D341Med (cell line): ENCODE measurements at places on chromosomes 13 and 19.

GRCh38 chr13:33251131-33251661 is 34.4 kb downstream of the STARD13 start:
- no peak for DNase-seq

- DNase-seq: peak; percentile 38
Observed at GRCh38 chr13:41054212-41054877, 7.0 kb upstream of the WBP4 start.

DNA sequence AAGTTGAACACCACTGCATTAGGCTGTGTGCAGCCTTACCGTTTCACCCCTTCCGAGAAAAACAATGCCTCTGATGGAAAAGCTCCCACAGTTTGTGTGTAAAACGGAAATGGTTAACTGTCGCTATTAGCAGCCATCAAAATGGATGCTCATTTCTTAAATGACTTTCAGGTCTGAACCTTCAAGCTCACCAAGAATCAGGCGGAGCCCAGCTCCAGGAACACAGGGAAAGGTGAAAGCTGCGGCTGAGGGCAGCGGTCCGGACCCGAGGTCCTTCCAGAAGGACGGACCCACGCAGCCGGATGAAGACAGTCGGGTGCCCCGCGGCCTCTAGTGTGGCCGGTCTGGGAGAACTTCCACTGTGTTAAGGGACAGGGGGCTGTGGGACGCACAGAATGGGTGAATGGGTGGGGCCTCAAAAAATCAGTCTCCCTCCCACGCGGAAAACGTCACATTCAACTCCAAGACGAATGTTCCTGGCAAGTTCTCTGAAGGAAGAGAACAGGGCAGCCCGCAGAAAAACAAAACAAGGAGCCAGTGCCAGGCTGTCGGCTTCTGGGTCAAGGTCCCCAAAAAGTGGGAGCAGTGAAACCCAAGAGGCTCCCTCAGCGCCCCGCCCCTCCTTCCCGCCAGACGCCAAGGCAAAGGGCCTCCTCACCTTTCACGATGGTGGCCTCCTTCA is 4.9 kb downstream of the IRS2 start:
- no peak for DNase-seq

DNA sequence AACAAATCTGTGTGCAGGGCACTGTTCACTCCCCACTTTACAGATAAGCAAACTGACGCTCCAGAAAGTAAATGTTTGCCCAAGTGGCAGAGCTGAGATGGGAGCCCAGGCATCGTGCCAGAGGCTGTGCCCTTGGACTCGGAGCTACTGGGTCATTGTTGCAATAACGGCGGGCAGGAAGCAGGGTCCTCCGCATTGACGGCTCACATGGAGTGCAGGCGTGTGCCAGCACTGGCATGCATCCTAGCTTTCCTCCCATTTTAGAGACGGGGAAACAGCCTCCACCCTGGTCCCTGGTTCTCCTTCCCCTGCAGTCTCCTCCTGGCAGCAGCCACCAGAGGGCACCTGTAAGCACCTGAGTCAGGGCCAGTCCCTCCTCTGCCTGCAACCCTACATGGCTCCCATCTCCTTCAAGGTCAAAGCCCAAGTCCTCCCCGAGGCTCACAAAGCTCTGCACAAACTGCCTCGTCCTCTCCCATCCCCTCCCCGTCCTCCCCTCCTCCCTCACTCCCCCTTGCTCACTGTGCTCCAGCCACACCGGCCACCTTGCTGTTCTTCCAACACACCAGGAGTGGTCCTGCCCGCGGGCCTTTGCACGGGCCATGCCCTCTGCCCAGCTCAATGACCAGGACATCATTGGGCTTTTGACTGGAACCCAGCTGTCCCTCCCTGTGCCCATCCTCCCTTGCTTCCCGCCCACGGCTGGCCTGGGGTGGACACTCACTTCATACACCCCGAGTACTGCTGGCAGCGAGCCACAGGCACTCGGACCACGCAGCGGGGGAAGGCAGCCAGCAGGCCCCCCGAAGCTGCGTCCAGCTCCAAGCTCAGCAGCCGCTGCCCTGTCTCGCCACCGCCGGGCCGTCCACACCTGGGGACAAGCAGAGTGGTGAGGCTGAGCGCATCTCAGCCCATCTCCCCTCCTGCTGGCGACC is 7.7 kb upstream of the LRG1 start:
- peak; percentile 46 for DNase-seq

- no peak for DNase-seq
Observed at GRCh38 chr19:50187937-50188336, 15.5 kb upstream of the MYH14 start.

GRCh38 chr19:39164289-39164688 is 32.5 kb upstream of the NCCRP1 start:
- no peak for DNase-seq

- DNase-seq: no peak
Observed at GRCh38 chr13:41603917-41604316, 146.6 kb downstream of the RGCC start.

DNA sequence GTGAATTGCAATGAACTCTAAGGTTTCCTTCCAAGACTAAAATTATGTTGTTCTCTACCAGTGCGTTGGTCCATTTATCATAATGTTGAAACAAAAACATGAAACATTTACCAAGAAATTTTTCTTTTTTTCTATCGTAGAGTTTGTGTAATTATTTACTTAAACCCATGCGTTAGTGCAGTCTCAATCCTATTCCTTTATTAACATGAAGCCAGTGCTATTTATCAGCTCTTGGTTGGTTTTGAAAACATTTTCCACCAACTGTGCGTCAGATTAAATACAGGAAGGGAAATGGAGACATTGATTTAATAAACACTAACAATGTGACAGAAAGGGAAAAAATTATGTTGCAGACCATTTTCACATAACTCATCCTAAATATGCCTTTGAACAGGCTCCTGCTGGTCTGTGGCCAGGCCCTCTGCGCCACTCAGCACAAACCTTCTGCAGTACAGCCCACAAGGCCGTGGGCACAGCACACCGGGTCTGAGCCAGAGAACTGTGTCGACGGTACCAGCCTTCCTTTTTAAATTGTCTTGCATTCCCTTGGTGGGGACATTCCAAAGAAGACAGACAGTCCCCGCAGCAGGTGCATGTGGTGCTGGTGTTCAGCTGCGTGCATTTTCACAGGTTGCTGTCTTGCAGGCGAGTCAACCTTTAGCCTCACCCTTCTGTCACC is 135.8 kb downstream of the SHISA2 start:
- no peak for DNase-seq

DNA sequence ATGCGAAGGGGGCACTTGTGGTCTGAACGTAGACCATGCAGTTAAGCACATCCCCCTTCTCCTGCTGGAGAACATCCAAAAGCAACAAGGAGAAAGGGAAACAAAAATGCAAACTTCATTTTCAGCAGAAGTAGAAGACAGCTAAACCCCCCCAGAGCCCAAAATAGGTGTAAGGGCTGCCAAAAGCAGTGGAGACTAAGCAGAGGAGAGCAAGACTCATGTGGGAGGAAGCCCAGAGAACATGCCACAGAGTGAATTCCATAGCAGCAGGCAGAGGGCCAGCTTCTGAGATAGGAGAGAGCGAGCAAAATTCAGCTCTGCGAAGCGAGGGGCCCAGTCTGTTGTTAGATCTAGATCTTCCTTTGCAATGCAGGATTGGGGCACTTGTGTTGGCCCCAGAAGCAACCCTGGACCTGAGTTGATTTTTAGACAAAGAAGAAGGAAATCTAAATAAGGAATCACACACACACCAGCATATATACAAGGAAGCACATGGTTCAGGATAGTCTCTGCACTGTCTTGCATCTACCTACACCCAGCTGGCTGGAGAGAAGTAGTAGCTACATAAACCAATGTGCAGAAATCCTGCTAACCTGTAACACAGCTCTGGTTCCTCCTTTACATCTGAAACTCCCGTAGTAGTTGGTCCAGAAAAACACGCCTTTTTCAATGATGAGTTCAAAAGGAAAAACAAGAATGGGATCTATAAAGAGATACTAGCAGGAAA is 199.6 kb downstream of the SPRY2 start:
- no peak for DNase-seq

GRCh38 chr13:93805736-93806135 is 579.1 kb downstream of the GPC6 start:
- DNase-seq: peak; percentile 37

- no peak for DNase-seq
Observed at GRCh38 chr19:15303105-15303780, 29.1 kb downstream of the BRD4 start.

DNA sequence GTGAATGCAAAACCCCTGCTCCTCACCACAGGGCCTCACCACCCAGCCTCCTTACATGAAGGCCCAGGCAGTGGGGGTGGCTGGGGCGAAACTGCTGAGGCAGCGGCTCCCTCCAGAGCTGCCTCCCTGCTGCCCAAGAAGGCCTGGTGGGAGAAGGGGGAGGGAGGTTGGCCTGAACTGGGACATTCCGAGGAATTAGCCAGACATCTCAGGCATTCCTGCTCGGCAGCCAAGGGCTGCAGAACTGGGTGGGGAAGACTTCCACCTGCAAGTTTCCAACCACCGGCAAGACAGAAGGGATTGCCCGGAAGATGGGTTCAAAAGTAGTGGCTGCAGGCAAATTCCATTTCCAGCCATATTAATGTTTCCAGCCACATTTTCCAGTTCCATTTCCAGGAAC is 2.3 kb upstream of the PSPN start:
- DNase-seq: no peak

GRCh38 chr13:49869519-49869918 is 66.6 kb downstream of the SPRYD7 start:
- DNase-seq: no peak

- DNase-seq: no peak
Observed at GRCh38 chr19:12896460-12896859, 5.5 kb downstream of the GCDH start.

DNA sequence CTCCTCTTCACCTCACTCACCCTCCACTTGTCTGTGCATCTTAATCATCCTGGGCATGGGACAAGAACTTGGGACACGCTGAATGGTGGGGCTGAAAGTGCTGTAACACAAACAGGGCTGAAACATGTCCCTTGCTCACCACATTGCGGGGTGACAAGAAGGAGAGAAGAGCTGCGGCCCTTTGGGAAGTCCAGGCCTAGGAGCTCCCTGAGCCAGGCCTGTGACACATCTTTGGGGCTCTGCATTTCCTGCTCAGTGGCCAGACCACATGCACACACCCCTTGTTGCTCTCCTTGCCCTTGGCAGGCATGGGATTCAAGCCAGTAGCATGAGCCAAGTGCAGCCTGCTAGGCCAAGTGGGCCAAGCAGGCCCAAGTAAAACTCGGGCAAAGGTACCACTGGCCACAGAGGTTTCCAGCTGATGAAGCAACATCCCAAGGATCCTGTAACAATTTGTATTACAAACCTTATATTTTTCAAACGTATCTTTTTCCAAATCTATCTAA is 1384.3 kb upstream of the PCDH20 start:
- no peak for DNase-seq

- no peak for DNase-seq
Observed at GRCh38 chr19:1474765-1475351, 4.2 kb downstream of the C19orf25 start.

DNA sequence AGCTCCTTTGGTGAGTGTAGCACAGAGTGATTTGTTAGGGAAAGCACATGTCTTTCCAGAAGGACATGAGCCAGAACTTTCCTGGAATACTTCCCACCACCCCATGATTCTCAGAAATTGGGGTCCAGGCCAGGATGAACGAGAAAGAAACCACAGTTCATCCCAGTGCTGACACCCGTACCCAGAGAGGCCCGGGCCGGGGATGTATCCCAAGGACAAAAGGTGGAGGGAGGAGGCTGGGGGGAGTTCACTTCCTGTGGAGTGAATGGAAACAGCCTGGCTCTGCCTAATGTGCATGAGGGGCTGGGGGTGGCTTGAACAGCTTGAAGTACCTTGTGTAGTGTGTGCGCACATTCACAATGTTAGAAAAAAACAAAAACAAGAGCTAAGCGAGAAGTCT is 47.5 kb downstream of the CDADC1 start:
- DNase-seq: no peak

GRCh38 chr13:32997399-32997798 is 18.8 kb upstream of the KL start:
- no peak for DNase-seq

- DNase-seq: no peak
Observed at GRCh38 chr19:42433503-42434260, 6.5 kb upstream of the LIPE start.

DNA sequence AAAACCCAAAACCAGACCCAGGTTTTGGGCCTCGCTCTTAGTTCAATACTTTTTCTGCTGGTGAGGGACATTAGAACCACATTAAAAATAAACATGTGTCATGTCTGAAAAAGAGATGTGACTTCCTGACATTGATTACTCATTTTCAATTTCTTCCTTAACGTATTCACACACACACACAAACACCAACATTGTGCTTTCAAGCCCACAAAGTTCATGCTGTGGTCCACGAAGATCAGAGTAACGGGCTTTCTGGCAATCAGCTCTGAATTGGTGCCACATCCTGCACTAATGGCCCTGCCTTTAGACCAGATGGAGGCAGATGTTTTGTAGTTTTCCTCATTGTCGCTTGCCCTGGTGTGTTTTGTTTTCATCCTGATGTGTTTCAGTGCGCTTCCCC is 47.9 kb upstream of the POMP start:
- DNase-seq: no peak

DNA sequence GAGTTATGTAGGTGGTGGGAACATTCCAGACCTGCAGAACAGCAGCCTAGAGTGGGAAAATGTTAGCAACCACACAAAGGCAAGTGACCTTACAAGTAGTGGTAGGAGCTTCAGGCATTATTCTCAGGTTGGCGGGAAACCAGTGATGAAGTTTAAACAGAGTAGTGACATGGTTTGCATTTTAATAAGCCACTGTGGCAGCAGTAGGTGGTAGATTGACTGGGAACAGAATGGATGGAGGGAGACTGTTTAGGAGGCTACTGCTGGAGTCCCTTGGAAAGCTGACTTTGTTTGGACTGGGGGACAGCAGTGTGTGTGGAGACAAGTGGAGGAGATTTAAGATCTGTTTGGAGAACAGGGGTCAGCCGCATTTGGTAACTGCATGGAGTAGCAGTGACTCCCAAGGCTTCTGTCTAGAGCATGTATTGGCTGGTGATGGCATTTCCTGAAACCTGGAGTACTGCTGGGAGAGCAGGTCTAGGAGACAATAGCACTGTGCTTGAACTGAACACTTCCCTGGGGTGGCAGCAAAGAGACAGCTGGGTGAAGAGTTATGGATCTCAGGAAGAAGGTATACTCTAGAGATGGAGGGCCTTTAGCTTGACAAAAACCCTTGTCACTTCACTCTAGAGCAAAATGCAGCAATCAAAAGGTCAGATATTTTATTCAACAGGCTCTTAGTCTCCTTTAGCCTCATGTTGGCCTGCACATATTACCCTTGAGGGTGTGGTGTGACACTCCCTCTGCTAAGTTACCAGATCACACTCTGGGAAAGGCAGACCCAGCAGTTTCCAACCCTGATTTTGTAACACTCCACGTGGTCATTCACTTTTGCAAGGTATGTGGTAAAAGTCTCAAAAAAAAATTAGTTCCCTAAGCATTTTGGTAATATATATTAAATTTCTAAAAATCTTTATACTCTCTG is 70.3 kb downstream of the DHRS12 start:
- DNase-seq: peak; percentile 41

GRCh38 chr19:33241530-33242101 is 16.0 kb upstream of the SLC7A10 start:
- DNase-seq: peak; percentile 61

DNA sequence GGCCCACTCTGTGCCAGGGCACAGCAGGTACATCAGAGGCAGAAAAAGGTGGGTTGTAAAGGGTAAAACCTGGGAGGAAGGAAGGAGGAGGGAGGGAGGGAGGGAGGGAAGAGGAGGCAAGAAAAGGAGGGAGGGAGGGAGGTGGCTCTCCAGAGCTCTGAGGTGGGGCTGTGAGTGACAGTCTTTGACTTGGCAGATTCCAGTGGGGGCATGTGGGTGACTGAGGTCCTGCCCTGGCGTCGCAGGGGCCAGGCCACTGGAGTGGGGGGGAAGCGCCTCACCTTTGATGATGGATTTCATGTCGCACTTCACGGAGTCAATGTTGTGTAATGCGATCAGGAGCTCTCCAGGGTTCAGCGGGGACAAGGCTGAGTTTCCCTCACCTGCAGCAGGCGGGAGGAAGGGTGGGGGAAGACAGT is 6.0 kb upstream of the RSPH6A start:
- no peak for DNase-seq
